Naive B cell (primary cell): ENCODE measurements at places on chromosomes 13 and 19. TPM values are rescaled to one million over a fixed set of nuclear protein-coding genes. Genes with fewer than 3 reads are reported as not detected.

The ADPRHL1 gene
- 0.54 TPM for polyA plus RNA-seq

The LGALS14 gene
- not detected for polyA plus RNA-seq

The NMRK2 gene
- polyA plus RNA-seq = not detected

The CEACAM20 gene
- not detected for polyA plus RNA-seq

The GGN gene
- polyA plus RNA-seq = not detected

The KCNJ14 gene
- polyA plus RNA-seq = 0.12 TPM

The CLDND2 gene
- not detected for polyA plus RNA-seq

The SLITRK5 gene
- not detected for polyA plus RNA-seq

The SMIM17 gene
- polyA plus RNA-seq = not detected

The WDR88 gene
- polyA plus RNA-seq = 0.65 TPM
